ENCODE measurements at places on chromosomes 6 and 20.

DNA sequence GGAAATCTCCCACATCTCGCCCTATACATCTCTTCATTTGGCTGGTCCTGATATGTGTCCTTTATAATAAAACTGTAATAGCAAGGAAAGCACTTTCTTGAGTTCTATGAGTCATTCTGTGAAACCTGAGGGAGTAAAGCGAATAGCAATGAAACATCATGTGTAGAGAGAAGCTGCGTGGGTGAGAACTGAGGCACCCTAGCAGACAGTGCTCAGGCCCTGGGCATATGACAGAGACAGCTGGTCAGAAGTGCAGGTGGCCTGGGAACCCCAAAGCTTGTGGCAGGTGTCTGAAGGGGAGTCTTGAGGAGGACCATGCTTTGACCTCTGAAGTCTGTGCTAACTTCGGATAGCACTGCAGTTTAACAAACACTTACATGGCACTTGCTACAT lies 1.3 kb upstream of the BLOC1S5 start:
- no peak for DNase-seq

GRCh38 chr6:41917528-41917927 lies 3.4 kb downstream of the MED20 start:
- peak; percentile 87 for DNase-seq

GRCh38 chr6:93420163-93420795 lies 920 bp upstream of the EPHA7 start:
- no peak for DNase-seq

DNA sequence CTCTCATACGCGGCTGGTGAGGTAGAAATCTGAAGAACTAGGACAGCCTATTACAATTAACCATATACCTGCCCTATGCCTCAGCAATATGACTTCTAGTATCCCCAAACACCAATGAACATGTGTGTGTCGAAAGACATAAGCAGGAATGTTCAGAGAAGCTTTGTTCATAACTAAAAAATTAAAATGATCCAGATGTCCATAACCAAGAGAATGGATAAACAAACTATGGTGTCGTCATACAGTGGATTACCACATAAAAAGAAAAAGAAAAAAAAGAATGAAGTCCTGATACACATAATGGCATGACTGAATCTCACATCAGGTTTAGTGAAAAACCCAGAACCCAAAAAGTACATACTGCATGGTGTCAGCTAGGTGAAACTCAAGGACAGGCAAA lies 73.9 kb downstream of the MDN1 start:
- no peak for DNase-seq

DNA sequence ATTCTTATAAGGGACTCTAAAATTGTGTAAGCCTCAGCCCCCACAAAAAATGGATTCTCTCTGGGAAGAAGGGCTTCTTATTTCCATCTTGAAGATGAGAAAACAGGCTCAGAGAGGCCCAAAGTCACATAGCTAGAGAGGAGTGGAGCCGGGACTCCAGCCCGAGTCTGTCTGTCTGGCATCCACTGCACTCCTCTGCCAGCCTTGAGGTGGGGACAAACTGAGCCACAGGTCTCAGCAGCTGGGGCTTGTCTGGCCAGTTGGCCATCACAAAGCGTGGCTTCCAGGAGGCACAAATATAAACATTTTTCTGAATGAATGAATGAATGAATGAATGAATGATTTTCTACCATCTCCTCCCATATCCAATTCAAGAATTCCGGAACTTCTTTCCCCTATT lies 42.9 kb upstream of the EYA2 start:
- DNase-seq: no peak

DNA sequence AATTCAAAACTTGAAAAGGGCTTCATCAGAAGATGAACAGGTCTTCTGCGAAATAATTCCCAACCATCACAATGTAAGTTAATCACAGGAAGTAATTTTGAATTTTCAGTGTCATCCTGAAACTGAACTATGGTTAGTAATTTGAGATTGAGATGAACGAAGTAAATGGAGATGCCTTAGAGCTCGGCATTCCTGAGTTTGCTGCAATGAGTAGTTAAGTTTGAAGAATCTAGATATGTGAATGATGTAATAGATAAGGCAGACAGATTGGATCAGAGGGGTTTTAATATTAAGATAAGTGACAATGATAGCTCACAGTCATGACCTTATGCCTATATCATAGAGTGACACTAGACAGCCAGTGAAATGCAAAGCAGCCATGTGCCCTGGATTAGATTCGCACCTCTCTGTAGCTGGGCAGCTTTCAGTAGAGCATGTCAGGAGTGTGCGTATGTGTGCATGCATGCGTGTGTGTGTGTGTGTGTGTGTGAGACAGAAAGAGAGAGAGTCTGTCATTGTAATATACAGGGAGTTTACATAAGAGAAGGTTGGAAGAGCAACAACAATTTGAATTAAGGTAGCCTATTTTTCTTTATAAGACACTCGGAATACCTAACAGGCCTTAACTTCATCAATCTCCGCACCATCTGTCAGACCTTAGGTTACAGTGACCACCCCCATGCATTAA lies 233.0 kb downstream of the GMPR start:
- DNase-seq: no peak

DNA sequence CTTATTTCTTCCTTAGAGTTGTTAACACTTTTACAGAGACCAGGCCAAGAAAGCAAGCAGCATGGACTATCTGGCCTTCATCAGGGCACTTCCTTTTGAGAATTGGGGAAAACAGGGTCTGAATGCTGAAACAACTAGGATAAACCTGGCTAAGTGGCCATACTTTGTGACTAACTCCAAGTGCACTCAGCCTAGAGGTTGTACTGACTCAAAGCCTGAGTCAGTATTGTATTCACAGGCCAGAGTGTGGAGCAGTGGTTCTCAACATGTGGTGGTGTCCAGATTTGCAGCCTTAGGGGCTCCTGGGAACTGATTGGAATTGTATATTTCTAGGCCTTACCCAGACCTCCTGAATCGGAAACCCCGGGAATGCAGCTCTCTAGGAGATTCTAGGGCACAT lies 20.1 kb downstream of the SEC23B start:
- DNase-seq: no peak

GRCh38 chr6:110858016-110858415 lies 16.6 kb upstream of the AMD1 start:
- DNase-seq: no peak

DNA sequence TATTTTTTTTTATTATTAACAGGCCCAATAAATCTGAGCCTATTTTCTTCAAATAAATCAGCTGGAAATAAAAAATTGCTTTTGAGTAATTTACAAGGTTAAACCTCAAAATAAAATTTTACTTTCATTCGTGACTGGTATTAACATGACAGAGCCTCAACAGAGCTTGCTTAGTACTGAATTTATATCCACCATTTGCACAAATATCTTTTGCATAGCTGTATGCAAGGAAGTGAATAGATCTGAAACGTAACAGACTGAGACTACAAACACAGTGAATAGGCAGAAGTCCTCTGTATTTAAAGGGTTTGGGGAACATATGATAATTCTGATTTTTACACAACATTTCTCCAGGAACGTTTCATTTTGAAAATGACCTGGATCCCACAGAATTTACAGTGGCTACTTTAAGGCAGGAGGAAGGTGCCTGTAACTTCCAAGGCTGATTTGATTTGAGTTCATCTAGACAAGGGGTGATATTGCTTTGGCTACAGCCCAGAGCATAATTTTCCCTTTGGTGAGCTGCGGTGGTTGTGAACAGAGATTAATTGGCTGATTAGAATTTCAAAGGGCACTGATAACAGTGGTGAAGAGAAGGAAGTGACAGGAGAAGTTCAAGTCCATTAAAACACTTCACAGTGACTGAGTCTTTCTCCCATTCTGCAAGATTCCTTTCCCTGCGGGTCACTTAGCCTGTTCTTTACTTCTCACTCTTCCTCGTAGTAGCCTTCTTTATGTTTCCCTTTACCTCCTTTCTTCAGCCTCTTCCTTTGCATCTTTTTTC lies 121.2 kb upstream of the SASH1 start:
- no peak for DNase-seq

DNA sequence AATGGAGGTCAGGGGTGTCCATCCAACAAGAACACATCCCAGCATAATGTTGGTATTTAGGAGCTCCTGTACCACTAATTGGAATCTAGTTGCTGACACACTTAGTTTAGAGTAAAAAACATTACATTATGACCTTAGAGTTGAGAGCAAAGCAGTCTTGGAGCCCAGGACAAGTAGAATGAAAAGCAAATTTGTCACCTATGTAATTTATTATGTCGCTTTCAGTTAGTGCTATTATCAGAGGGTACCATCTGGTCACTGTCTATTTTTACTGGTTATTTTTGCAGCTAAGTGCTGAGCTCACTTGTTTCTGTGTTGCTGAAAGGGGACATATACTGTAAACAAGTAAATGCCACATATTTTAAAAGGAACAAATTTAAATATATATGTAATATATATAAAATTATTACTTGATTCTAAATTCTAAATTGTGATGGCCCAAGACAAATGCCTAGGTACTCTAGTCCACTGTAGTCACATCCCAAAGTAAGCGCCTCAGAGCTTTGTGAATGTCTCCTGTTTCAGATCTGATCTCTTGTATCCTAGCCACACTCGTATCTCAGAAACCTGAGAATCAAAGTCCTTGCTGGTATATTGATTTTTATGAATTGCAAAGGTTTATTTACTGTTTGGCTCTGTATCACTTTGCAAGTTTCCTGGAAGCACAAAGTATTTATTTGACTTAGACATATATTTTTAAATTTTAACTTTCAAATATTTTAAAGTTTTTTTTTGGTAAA lies 148.6 kb upstream of the MAN1A1 start:
- no peak for DNase-seq

GRCh38 chr6:131997429-131998153 lies 46.4 kb upstream of the CCN2 start:
- no peak for DNase-seq

DNA sequence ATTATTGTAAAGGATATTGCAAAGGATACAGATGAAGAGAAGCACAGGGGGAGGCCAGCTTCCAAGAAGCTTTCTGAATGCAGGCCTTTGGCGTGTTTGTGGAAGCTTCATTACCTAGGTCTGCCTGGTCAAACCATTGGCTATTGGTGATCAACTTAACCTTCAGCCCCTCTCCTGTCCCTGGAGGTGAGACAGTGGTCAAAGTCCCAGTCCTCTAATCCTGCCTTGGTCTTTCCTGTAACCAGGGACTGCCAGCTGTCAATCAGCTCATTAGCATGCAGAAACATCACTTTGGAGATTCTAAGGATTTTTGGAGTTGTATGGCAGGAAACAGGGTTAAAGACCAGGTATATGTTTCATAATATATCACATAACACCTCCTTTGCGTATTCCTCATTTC lies 13.0 kb downstream of the RIN2 start:
- no peak for DNase-seq

DNA sequence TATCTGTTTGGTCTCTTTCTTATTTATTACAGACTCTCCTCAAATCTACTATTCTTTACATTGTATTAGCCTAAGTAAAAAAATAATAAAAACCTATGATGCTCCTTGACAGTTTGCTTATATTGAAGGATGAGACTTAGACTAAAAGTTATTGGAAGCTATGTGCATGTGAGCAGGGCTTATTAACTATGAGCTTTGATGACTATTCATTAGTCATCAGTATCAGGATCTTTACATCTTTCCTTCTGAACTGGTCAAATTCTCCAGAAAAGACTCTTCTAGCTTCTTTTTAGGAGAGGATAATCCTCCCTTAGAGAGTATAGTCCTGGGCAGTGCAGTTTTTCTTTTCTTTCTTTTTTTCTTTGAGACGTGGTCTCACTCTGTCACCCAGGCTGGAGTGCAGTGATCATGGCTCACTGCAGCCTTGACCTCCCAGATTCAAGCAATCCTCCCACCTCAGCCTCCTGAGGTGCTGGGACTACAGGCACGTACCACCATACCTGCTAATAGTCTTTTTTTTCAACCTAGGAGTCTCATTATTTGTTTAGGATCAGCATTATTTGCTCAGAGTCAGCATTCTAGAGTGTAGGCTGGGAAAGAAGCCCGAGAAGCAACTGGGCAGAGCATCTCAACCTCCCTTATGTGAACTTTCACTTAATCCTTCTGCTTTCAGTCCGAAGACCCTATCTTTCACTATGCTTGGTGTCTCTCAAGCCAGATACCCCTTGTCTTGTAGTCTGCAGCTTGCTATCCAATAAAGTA lies 37.1 kb upstream of the YWHAB start:
- DNase-seq: no peak

DNA sequence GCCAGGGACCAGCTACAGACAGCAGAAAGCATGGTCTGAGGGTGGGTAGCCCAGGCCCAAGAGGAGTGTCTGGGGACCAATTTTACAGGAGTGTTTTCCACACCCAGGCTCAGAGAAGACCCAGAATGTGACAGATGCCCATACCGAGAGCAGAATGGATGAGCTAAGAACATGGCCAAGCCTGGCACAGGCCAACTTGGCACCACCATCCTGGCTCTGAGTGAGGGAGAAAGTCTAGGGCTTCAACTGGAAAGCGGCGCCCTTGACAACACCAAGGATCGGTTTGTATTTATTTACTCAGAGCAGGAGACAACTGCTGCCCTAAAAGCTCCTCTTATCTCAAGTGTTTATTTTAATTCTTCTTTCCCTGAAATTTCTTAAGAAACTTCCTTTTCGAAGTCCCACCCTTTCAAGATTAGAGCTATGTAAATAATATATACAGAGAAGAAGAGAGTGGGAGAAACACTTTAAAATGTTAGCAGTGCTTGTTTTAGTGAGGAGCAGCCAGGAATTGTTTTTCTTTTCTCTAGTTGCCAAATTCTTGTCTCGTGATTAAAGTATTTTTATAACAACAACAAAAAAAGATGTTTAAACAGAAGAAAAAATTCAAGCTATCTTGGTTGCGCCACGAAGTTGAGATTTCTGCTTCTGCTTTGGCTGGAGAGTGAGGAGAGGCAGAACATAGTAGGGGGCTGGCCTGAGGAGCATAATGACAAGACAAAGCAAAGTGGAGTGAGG lies 16.2 kb downstream of the TNXB start:
- DNase-seq: no peak

DNA sequence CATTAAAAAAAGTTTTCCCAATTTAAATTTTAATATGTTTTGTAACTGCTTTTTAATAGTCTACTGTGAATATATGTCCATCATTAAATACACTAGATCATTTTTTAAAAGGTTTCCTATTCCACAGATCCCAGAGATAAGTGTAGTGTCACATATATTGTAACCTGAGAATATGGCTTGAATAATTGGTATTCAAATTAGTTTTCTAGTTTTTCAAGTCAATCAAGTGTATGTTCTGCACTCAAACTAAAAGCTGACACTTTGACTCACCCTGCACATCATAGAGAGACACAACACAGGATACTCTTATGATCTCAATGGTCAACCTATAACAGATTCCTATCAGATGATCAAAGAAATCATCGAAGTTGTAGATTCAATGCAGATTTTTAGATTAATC lies 49.1 kb downstream of the ZHX3 start:
- no peak for DNase-seq

GRCh38 chr6:81838724-81839426 lies 86.4 kb upstream of the TENT5A start:
- no peak for DNase-seq

- no peak for DNase-seq
These were observed 3.7 kb upstream of the DBNDD2 start for GRCh38 chr20:45404438-45404837.

DNA sequence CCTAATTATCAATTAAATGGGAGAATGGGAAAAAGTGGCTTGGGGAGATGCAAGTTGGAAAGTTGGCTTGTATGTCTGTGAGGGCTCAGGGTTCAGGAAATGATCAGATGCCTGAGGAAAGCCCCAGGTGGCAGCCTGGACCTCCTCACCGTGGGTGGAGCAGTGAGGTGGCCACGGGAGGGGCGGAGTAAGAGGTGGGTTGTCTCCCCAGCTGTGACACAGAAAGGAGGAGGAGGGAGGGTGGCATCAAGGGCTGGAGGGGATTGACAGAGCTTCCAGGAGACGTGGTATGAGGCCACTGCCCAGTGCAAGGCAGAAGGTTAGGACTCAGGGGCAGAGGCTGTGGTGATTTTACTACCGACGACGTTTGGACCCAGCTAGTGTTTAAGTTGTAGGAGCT lies 672.2 kb downstream of the PRKN start:
- no peak for DNase-seq

Data from HTR-8/SVneo (cell line).